G401 (cell line): ENCODE measurements at places on chromosomes 3 and 15. TPM values are rescaled to one million over a fixed set of nuclear protein-coding genes. Genes with fewer than 3 reads are reported as not detected.

SCAANT1 gene
- not detected in 2 replicates for total RNA-seq

SPATA12 gene
- total RNA-seq: not detected in 2 replicates

- peak; percentile 75 for DNase-seq
These were observed 47.2 kb upstream of the KLF13 start for GRCh38 chr15:31279221-31280045.

- no peak for DNase-seq
These were observed 421.0 kb upstream of the RBMS3 start for GRCh38 chr3:28859897-28860296.

DNA sequence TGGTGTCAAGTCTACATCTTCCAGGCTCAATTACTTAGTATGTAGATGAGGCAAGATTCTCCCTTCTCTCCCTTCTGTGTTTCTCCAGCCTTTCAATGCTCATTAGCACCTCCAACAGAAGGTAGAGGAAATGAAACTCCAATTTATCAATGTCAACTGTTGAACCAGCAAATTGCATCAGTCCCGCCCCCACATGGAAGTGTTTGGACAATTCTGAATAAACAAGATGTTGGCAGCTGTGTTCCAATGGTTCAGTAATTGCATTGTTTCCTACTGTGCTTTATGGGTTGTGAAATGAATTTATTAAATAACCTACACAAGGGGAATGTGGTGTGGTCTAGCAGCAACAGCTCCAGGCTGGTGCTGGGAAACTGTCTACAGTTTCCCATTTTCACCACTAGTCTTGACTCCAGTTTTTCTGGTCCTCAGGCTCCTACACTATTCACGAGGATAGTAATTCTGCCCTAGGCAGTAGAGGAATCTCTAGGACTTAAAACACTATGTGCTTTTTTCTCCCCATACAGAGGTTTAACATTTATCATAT, 91.9 kb downstream of the MB21D2 start:
- DNase-seq: no peak

DNA sequence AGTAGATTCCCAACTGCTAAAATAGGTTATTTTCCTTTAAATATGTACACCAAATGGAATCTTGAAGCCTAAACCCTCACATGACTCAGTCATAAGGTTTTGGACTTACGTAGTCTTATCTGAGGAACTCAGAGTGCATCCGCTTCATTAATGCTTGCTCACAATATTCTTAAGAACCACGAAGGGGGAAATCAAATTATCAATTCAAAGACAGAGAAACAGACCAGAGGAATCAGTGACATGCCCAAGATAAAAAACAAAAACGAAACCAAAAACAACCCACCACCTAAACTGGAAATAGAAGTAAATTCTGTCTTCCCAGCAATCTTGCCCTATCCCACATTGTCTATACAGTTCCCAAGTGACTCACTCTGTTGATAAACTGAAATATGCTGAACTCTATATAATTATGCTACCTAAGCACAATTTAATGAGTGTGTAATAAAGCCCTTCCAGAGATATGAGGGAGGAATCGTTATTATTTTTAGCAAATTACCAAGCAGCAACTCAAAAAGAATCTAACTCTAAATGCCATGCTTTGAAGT, 135.4 kb upstream of the CBLB start:
- no peak for DNase-seq

DNA sequence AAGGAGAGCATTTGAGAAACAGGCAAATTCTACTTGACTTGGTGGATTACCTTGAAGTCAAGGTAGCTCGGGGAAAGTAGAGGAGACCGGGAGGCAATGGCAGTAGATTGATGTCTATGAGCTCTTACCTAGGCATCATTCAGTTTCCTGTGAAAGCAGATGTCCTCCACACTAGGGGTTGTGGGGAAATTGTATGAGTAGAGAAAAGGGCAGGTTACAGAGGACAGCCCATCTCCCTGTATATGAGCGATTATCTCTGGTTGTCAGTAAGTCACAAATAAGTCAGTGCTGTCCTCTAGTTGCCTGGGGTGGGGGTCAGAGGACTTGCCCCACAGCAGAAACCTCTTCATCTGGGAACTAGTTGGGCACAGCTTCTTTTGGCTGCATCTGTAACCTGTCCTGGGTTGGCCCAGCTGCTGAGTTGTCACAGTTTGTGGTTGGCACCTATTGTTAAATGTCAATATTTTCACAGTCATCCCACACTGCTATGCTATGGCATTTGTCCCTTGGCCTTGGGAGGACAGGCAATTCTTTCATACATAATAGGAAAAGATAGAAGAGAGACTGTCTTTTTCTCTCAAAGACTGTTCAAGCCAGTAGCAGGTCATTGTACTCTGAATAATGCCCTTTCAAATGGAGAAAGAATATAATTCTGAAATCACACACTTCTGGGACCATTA, 53.6 kb upstream of the LRRFIP2 start:
- DNase-seq: no peak

DNA sequence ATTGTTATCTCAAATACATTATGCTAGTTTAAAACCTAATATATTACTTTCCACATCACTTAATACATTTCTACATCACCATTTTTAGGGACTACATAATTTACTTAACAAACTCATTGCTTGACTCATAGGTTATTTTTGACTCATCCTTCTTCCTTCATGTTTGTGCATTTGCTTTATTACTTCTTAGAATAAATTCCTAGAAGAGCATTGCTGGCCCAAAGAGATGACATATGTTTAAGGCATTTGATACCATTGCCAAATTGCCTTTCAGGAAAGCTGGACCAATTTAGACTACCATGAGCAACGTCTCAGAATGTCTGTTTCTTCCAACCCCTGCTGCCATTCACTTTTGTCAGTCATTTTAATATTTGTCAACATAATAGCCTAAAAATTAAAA, 905.8 kb downstream of the IGSF11 start:
- DNase-seq: no peak
